Stimulated activated CD8-positive, alpha-beta memory T cell treated with anti-CD3 and anti-CD28 coated beads, Interleukin-15, amount 100 ng/mL, for 4 hours (primary cell): ENCODE measurements at places on chromosomes 7 and 10.

GRCh38 chr7:31665546-31665945 lies 21.5 kb upstream of the PPP1R17 start:
- no peak for DNase-seq

DNA sequence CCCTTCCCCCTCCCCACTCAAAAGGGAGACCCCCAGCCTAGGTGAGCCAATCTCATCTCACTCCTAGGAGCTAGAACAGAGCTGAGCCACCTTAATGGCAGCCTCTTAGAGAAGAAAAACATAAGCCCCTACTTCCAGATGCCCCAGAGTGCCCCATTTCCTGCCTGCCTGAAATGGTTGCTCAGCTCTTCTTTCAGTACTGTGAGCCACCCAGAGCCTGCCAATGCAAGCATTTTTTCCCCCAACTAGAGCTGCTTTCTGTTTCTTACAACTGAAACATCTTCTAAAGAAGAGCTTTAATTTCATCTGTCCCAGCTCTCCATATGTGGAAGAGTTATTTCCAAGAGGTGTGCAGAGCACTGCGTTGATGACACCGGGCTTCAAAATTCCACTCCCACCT lies 136.7 kb downstream of the PLPP4 start:
- no peak for DNase-seq

GRCh38 chr7:32579776-32580175 lies 84.5 kb downstream of the AVL9 start:
- DNase-seq = no peak

DNA sequence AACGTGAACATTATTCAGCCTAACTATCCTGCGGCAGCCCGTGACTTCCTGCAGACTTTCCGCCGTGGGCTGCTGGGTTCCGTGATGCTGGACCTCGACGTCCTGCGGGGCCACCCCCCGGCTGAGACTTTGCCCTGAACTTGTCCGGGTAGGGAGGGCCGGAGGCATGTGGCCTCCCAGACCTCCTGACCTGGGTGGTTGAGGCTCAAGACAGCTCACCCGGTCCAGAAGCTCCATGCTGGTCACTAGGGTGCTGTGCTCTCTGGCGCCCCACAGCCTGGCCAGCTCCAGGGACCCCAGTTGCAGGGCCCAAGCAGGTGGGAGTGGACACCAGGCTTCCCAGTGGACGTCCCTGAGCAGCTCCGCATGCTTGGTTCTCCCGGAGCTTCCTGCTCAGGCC lies 4.4 kb downstream of the SPRN start:
- no peak for DNase-seq

- DNase-seq = no peak
Observed at GRCh38 chr7:38839851-38840250, 69.1 kb downstream of the VPS41 start.

DNA sequence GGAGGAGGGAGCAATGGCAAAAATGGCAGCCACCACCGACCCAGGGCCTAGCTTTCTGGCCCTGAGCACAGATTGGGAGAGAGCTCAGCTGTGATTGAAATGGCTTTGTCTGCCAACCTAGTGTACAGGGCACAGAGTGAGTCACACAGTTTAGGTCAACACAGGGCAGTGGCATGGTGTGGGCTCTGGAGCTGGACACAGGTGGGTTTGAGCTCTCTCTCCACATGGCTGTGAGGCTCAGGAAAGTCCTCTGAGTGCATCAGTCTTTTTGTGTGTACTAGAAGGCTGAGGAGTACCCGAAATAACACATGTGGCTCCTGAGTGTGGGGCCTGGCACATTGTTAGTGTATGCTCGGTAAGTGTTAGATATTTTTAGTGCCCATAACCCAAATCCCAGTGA lies 60.2 kb upstream of the LOXL4 start:
- no peak for DNase-seq

DNA sequence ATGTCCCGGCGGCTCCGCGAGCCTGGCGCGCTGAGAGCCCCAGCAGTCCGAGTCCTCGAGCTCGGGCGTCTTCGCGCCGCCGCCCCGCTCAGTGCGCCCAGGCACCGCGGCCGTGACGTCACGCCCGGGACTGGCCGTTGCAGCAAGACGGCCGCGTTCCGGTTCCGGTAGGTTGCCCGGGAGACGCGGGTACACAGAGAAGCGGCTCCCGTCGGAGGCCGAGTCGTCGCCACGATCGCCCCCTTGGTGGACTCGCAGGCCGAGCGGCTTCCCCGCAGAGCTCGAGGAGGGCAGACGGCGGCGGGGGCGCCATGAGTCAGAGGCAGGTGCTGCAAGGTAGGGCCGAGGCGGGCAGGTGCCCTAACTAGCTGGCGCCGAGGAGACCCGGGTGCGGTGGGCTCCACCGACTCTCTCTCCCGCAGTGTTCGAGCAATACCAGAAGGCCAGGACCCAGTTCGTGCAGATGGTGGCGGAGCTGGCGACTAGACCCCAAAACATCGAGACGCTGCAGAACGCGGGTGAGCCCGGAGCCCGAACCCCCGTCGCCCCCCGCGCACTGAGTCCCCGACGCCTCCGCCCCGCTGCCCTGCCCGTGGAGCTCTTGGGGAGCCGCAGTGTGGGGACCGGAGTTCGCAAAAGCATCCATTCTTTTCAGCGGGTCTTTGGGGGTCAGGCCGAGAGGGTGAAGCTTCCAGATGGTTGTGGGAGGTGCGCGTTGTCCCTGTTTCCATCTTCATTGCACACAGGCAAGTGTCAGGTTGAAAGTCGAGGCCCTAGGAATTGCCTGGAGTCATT lies at the start of gene SPAG6:
Gene SPAG6 (plus strand): TSS at position 196 of the 795 bp plus-strand sequence. CDS start 116 bp downstream, at position 312.
- DNase-seq = no peak

DNA sequence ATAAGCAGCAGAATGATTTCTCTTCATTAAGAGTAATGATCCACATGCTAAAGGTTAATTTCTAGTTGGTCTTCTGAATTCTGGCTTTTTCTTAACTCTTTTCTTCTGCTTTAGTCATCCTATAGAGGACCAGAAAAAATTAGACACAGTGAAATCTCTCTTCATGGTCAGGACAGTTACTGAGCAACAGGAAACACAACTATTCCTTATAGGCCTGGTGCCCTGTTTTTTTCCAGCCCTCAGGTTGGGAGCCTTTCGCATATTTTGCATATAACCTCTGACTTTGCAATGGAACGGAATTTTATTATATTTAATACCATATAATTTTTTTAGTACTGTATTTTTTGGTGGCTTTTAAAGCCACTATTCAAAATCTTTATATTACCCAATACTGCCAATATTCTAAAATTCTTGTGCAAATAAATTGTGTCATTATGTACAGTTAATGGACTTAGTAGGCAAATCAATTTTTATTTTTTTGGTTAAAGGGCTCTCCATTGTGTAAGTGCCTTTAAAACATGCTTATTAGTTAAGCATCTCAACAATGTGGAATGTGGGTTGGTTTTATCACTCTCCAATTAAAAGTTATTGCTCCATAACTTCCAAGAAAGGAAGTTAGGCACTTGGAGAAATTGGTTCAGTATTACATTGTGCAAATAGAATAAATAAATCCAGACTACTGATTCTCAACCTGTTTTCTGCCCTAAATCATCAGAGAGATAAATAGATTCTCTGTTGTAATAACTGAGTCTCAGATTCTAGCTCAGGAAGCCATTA lies 22.5 kb downstream of the ARL4A start:
- DNase-seq = no peak

- DNase-seq = peak; percentile 11
Observed at GRCh38 chr10:97210543-97210960, 24.8 kb upstream of the SLIT1 start.

DNA sequence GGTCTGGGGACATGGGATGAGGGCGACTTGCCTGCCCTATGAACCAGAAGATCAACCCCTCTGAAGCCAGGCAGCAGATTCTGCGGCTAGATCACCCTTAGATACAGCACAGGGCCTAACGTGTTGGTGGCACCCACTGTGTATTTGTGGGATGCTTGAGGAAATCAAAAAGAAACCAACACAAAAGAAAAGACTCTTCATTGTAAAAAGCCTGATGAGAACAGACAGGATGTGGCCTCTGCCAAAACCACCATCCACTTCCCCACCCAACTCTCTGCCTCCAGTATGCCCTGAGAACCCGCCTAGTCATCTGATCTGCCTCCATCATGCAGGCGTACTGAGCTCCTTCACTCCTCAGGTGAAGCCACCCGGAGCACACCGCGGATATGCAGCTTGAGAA lies 97.2 kb upstream of the INSYN2A start:
- peak; percentile 9 for DNase-seq

GRCh38 chr10:48384699-48384982 lies 78.2 kb downstream of the MAPK8 start:
- DNase-seq = no peak

DNA sequence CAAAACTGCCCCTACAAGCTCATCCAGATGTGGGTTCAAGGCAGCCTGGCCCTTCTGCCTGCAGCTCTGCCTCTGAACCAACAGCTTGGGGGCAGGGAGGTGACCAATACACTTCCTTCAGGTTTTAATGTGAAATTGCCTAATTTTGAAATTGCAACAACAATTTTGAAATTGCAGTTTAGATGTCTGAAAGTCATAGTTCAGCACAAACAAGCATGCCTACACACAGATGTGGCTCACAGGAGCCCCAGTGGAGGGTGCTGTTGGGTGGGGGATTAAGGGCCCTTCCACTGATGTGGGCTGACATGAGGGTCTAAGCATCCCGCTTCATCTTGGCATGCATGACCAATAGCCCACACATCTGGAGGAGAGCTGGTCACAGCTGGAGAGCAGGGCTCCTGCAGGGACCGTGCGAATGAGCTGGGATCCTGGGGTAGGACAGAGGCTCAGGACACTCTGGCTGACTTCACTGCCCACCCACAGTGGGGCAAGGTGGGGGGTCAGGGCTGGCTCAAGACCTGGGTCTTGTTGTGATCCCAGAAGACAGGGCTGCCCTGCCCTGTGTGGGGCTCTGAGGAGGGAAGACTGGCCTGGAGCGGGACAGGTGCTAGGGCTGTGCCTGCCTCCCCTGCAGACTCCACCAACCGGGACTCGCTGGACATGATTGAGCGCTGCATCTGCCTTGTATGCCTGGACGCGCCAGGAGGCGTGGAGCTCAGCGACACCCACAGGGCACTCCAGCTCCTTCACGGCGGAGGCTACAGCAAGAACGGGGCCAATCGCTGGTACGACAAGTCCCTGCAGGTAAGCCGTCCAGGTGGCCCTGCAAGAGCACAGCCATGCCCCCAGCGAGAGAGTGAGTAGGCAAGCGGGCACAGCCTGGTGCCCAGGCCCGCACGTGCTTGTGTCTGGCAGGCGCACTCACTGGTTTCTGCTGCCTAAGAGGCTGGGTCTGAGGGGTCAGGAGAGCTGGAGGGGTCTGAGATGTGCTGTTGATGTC lies 32.3 kb downstream of the CHAT start:
- DNase-seq = no peak

GRCh38 chr7:33495207-33495606 lies 365.8 kb downstream of the BBS9 start:
- DNase-seq = no peak
